ENCODE measurements at places on chromosomes 2 and 18.

DNA sequence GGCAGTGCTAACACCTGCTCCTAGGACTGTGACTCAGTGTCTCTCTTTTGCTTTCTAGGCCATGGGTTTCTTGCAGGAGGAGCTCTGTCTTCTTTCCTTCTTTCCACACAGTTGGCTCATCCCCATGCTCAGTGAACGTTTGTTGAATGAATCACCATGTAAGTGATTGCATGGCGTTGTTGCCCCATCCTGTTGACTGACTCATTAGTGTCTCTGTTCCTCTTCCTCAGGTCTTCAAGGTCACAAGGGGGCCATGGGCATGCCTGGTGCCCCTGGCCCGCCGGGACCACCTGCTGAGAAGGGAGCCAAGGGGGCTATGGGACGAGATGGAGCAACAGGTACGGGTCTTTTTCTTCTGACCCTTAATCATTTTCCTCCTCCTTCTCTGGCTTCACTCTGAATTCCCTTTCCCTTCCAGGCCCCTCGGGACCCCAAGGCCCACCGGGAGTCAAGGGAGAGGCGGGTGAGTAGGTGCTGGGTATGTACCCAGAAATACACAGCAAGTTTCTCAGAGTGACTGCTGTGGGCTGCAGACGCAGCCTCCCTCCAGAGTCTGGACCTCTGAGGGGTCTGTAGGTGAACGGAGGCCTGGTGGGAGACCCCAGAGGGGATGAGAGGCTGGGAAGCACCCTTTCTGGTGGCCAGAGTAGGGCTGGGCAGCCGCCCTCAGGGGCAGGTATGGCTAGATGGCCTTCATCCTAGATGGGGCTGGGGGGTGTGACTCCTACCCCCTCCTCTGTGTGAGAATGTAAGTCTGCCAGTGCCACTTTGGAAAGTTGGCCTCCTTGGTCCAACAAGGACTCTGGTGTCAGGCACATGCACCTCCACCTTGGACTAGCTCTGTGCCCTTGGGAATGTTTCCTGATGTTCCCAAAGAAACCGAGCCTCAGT lies 32.4 kb downstream of the MARCO start:
- no peaks in the 10 kb centered on the region for H3K36me3 ChIP-seq
- no peaks in the 10 kb centered on the region for H3K4me1 ChIP-seq

GRCh38 chr18:45651275-45651674 lies 36.0 kb downstream of the SLC14A2 start:
- no peaks in the 10 kb centered on the region for H3K36me3 ChIP-seq
- H3K27me3 ChIP-seq, result no peaks in the 10 kb centered on the region
- DNase-seq, result no peak
- H3K4me3 ChIP-seq, result no peak overlapping the region

- H3K27ac ChIP-seq, result no peak overlapping the region
- no peaks in the 10 kb centered on the region for H3K4me1 ChIP-seq
- no peaks in the 10 kb centered on the region for H3K36me3 ChIP-seq
- no peaks in the 10 kb centered on the region for H3K27me3 ChIP-seq
Observed at GRCh38 chr18:52484977-52485376, 145.0 kb downstream of the DCC start.

DNA sequence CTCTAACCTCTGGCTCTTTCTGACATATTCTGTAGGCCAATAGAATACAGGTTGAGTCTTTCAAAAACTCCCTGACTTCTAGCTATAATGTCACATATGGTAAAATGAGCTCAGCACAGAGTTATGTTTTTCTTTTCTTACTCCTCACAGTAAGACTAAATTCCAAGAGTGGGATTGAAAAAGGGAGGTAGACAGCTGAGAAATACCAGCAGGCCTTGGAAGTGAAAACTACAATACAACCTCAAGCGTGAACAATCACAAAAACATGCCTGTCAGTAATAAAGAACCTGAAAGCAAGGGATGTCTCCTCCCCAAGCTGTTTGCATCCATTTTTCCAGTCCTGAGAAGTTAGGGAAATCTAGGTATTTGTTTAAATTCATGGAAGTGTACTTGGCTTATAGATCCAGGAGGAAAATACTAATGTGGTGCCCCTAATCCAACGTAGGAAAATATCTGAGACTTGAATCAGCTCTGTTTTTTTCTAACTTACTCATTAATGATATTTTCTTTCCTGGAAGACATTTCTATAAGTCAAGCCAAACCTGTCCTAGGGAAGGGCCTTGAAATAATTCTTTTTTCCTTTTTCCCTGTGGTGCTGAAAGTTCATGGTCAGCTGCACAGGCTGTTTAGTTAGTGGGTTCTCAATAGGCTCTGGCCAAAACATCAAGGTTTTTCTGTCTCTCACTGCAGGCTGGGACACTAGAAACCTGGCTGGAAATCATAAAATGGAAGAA lies 167.9 kb upstream of the SPATS2L start:
- DNase-seq, result no peak
- no peaks in the 10 kb centered on the region for H3K27me3 ChIP-seq
- H3K4me3 ChIP-seq, result no peak overlapping the region
- H3K36me3 ChIP-seq, result no peaks in the 10 kb centered on the region
- no peaks in the 10 kb centered on the region for H3K4me1 ChIP-seq

- no peaks in the 10 kb centered on the region for H3K27me3 ChIP-seq
- no peak overlapping the region for H3K4me3 ChIP-seq
- no peak overlapping the region for H3K27ac ChIP-seq
- DNase-seq, result no peak
- H3K36me3 ChIP-seq, result no peaks in the 10 kb centered on the region
- no peaks in the 10 kb centered on the region for H3K4me1 ChIP-seq
Observed at GRCh38 chr2:120307482-120307881, 38.5 kb upstream of the INHBB start.

DNA sequence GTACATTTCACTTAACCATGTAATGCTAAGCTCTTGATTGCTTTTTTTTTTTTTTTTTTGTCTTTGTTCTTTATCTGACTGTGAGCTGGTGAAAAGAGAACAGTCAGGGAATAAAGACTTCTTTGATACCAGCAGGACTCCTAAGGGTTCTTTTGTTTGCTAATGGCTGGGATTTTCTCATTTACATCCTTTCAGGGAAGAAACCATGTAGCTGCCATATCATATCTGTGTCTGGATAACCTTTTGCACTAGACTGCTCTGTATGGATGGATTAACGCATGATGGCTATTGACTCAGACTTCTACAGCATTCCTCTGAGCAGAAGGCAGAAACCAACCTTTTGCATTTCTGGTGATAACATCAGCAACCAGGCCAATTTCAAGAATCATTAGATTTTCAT lies 504.0 kb downstream of the LRRTM4 start:
- DNase-seq, result no peak
- H3K36me3 ChIP-seq, result no peaks in the 10 kb centered on the region
- no peaks in the 10 kb centered on the region for H3K27me3 ChIP-seq
- H3K4me1 ChIP-seq, result no peaks in the 10 kb centered on the region

- no peaks in the 10 kb centered on the region for H3K27me3 ChIP-seq
- H3K36me3 ChIP-seq, result no peaks in the 10 kb centered on the region
- no peak for DNase-seq
- H3K4me1 ChIP-seq, result no peaks in the 10 kb centered on the region
Observed at GRCh38 chr2:37775908-37776250, 104.4 kb upstream of the CDC42EP3 start.

GRCh38 chr2:51717312-51717711 lies 685.4 kb upstream of the NRXN1 start:
- H3K27me3 ChIP-seq, result no peaks in the 10 kb centered on the region
- H3K4me3 ChIP-seq, result no peak overlapping the region
- DNase-seq, result no peak
- H3K36me3 ChIP-seq, result no peaks in the 10 kb centered on the region

GRCh38 chr18:50696929-50697328 lies 122.9 kb downstream of the MRO start:
- DNase-seq, result no peak
- no peak overlapping the region for H3K27ac ChIP-seq
- H3K4me1 ChIP-seq, result no peaks in the 10 kb centered on the region
- no peak overlapping the region for H3K4me3 ChIP-seq
- no peaks in the 10 kb centered on the region for H3K36me3 ChIP-seq

DNA sequence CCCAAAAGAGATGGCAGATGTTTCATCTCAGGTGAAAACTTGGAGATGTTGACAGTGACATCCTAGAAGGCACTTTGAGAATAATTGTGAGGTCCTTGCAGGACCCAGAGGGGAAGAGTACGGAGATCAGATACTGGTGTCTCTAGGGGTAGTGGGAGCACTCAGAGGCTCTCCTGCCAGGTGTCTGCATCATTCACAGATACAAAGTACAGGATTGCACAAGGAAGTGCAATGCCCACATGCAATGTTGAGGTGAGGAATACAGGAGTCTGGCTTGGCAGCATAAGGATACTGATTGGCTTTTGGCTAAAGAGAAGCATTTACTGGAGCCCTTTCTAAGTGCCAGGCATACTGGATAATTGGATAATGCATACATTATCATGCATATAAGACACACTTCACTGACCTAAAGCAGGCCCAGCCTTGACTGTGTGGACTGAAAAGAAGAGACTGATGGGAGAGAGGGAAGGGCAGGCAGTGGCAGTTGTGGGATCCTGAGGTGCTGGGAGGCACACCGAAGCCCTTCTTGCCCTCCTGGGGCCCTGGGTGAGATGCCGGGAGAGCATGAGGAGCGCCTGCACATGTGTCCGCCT lies 31.0 kb upstream of the NCKAP5 start:
- H3K4me1 ChIP-seq, result no peaks in the 10 kb centered on the region
- H3K36me3 ChIP-seq, result no peaks in the 10 kb centered on the region
- no peak for DNase-seq
- no peak overlapping the region for H3K4me3 ChIP-seq
- no peaks in the 10 kb centered on the region for H3K27me3 ChIP-seq
- no peak overlapping the region for H3K27ac ChIP-seq

GRCh38 chr2:30514134-30514847 lies 67.2 kb downstream of the LCLAT1 start:
- no peak overlapping the region for H3K27ac ChIP-seq
- H3K27me3 ChIP-seq, result no peaks in the 10 kb centered on the region
- H3K4me3 ChIP-seq, result no peak overlapping the region
- no peak for DNase-seq
- no peaks in the 10 kb centered on the region for H3K36me3 ChIP-seq

- no peak for DNase-seq
- no peaks in the 10 kb centered on the region for H3K4me1 ChIP-seq
- no peaks in the 10 kb centered on the region for H3K36me3 ChIP-seq
- H3K27ac ChIP-seq, result no peak overlapping the region
- no peaks in the 10 kb centered on the region for H3K27me3 ChIP-seq
Observed at GRCh38 chr2:98897746-98898145, 38.3 kb downstream of the CRACDL start.

DNA sequence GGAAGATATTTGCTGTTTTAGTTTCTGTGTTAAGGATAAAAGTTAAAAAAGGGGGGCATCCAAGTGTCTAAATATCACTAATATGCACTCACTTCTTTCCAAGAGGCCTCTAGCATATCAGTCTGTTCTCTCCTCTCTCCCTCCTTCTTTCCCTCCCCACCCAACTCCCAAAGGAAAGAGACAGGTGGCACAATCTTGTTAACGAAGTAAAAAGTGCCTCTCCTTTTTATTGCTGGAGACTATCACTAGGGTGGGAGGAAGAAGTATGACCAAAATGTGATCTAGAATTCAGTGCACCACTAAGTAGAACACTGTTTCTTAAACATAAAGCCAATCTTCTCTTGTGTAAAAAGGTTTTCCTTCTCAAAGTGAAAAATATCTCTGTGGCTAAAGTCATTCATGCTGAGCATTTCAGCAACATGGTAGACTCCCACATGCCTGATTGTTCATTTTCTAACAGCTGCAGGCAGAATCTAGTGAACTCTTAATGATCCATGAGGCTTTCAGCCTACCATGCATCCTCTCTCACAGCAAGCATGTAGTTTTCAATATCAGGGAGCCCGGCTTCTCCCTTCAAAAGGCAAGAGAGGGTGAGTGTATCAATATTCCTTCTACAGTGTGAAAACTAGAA lies 39.5 kb downstream of the RNU4ATAC start:
- DNase-seq, result no peak
- no peak overlapping the region for H3K4me3 ChIP-seq
- no peaks in the 10 kb centered on the region for H3K27me3 ChIP-seq
- no peaks in the 10 kb centered on the region for H3K36me3 ChIP-seq

DNA sequence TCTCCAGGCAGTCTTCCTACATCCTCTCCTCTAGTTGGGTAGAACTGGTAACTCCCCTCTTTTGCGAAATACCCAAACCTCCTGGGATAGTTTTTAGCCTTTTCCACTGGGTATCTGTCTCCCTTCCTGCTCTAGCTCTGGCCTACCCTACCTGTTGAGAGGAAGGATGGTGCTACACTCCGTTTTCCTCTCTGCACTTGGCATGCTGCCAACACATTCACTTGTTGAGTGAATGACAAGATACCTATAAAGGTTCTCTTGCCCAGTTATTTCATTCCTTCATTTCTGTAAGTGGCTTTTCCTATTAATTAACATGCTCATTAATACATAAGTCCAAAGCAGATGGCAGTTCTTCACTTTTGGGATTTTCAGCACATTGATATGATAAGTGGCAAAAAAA lies 293.8 kb downstream of the CNTNAP5 start:
- H3K4me1 ChIP-seq, result no peaks in the 10 kb centered on the region
- H3K36me3 ChIP-seq, result no peaks in the 10 kb centered on the region
- H3K4me3 ChIP-seq, result no peak overlapping the region
- no peaks in the 10 kb centered on the region for H3K27me3 ChIP-seq
- H3K27ac ChIP-seq, result no peak overlapping the region

DNA sequence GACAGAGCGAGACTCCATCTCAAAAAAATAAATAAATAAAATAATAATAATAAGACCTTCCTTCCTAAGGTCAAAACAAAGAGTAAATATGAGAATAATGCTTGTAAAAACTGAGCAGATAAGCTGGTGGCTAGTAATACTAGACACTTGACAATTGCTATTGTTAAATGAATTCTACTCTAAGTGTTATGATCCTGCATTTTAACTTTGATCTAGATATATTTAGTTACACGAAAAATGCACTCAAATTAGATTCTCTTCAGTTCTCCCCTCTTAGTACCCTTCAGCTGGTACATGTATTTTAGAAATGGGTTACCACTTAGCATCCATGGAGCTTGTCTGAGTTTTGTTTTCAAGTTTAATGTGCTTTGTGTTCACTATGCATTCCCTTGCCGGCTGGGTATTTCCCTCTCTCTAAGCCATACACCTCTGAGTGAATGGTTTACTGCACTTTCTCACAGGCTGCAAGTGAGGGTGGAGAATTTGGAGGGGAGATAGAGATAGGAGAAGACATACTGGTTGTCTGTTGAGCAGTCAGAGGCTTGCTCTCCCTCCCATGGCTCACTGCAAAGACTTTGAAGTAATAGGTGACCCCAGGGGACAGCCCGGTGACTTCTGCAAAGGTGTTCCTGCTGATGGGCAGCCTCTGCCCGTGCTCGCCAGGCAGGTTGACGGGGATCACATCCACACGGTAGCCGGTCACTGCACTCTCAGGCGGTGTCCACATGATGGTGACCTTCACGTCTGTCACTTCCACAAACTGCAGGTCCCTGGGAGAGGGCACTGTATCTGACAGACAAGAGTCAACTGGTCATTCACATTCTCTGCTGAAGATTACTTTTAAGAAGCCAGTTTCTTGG lies 29.9 kb downstream of the FN1 start:
- H3K4me3 ChIP-seq, result no peak overlapping the region
- DNase-seq, result no peak
- no peaks in the 10 kb centered on the region for H3K27me3 ChIP-seq
- H3K36me3 ChIP-seq, result no peaks in the 10 kb centered on the region
- no peak overlapping the region for H3K27ac ChIP-seq
